ENCODE measurements at places on chromosomes 5 and 9.

- no peak for DNase-seq
These were observed 517 bp upstream of the EXOSC2 start for GRCh38 chr9:130693101-130693425.

- DNase-seq: no peak
These were observed 520 bp upstream of the DHFR start for GRCh38 chr5:80655231-80655774.

GRCh38 chr5:53520813-53521212 is 39.6 kb upstream of the NDUFS4 start:
- no peak for DNase-seq

GRCh38 chr9:78325343-78325742 is 28.4 kb downstream of the PSAT1 start:
- no peak for DNase-seq

GRCh38 chr9:19992556-19992955 is 203.7 kb upstream of the SLC24A2 start:
- DNase-seq: no peak

DNA sequence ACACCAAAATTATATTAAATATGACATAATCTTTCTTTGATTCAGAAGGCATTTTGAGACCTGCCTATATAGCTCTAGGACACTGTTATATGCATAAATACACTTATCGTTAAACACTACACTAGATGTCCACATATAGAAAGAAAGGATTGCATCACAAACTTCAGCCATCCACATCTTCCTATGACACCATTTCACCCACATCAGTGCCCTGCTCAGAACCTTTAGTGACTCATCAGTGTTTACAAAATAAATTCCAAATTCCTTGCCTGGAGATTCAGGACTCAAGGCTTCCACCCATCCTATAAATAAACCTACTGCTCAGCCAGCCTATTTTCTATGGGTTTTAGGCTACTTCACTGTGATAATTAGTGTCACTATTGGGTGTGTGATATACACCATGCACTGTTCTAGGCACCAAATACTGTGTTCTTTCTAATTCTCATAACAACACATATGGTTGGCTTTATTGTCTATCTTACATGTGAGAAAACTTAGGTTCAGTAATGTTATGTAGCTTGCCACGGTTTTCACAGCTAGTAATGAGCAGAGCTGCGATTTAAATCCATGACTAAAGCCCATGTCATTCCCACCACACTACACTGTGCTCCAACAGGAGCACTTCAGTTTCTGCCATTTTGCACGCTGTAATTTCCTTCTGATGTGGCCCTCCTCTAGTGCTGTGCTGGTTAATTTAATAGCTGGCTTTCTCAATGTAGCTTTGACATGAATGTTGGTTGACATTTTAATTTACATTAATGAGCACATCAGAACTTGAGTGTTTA is 103.3 kb downstream of the SREK1 start:
- DNase-seq: no peak

- no peak for DNase-seq
These were observed 37.1 kb upstream of the RARS1 start for GRCh38 chr5:168449166-168449565.

DNA sequence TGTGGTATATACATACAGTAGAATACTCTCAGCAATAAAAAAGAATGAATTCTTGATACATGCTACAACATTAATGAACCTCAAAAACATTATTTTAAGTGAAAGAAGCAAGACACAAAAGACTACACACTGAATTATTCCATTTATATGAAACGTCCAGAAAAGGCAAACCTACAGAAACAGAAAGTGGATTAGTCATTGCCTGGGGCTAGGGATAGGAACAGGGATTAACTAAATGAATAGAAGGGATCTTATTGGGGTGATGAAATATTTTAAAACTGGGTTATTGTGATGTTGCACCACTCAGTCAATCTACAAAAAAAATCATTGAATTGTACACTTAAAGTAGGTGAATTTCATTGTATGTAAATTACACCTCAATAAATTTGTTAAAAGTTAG is 326.7 kb downstream of the PIK3R1 start:
- DNase-seq: no peak

DNA sequence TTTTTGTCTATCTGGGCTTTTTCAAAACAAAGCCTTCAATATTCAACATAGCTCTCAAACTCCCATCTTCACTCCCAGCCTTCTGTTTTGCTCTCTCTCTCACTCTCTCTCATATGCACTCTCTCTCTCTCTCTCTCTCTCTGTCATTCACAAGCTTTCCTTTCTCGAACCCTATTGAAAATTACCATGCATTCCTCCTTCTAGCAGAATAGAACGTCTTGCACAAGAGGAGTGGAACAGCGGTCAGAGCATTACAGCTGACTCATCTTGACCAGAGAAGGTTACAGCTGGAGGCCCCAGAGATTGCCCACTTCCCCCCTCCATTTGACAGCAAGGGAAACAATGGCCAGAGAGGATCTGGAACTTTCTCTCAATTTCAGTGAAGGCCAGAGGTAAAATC is 51.0 kb upstream of the LIFR start:
- DNase-seq: no peak

DNA sequence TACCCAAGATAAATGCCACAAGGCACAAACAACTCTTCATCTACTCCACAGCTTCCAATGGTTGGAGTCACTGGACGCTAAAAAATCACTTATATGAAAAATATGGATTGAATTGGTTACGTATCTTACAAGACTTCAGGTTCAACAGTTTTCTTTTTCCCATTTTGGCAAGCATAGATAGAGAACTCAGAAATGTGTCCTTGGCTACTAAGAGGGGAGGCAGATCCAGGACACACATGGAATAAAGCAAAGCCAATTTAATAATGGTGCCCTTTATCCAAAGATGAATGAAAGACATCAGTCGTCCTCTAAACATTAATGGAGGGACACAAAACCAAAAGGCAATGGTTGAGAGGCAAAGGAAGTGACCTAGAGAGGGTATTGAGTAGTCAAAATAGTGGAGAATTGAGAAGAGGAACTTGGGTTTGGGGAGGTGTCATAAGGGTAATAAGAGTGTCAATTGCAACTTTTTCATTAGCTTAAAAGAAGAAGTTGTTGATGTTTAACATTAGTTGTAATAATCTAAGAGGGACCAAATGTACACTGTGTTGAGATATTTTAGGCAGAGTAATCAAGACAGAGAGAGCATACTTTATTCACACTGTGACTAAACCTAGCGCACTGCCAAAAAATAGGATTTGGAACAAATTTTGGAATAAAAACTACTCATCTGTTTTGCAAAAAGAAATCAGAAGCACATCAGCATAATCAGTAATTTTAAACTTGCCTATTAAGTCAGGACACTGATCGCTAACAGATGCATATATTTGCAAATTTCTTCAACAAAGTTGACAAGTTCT is 308.2 kb downstream of the ARL15 start:
- DNase-seq: no peak

GRCh38 chr5:2581418-2581817 is 170.1 kb downstream of the IRX2 start:
- DNase-seq: no peak

All from NCI-H526 treated with DMSO at 0.1 percent for 48 hours (cell line).